ENCODE measurements at places on chromosomes 4 and X. TPM values are rescaled to one million over a fixed set of nuclear protein-coding genes. Genes with fewer than 3 reads are reported as not detected.

The NAT8L gene
- not detected for total RNA-seq

DNA sequence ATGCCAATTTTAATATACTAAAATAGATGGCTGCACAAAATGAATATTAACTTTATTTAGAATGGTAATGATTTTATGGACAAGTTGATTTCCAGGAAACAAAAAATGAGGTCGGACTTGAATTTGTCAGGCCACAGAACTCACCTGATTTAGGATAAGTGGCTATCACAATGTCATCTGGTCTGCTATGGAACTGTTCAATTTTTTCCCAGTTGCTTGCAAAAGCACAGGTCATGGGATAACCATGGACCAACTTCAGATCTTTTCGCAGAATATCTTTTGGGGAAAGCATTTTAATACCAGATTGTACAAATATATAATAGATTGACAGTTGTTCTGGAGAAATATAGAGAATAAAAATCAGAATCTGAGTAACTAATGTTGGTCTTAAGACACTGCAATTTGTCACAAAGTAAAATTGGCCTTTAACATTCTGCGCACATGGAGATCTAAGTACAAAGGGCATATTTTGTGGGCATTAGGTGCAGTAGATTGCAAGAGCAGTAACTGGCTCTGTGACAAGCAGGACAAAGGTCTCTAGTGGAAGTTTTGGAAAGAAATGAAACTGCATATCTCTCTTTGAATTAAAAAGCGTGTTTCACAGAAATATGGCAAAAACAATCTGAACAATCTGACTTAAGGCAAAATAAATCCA is 5.4 kb downstream of the SULT1B1 start:
- no peak for DNase-seq

GRCh38 chr4:20773144-20773997 is 73.1 kb downstream of the PACRGL start:
- DNase-seq = peak; percentile 61

GRCh38 chrX:44906542-44906941 is 33.6 kb downstream of the KDM6A start:
- DNase-seq = no peak

DNA sequence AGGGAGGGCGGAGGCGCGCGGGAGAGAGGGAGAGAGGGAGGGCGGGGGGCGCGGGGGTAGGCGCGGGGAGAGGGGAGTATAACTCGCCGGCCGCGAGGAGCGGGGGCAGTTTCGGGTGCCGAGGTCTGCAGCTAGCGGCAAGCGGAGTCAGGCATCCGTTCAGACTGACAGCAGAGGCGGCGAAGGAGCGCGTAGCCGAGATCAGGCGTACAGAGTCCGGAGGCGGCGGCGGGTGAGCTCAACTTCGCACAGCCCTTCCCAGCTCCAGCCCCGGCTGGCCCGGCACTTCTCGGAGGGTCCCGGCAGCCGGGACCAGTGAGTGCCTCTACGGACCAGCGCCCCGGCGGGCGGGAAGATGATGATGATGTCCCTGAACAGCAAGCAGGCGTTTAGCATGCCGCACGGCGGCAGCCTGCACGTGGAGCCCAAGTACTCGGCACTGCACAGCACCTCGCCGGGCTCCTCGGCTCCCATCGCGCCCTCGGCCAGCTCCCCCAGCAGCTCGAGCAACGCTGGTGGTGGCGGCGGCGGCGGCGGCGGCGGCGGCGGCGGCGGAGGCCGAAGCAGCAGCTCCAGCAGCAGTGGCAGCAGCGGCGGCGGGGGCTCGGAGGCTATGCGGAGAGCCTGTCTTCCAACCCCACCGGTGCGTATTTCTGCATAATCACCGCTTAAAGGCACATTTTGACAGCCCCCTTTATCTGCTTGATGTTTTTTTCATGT is at the start of gene POU4F2:
POU4F2 (plus strand) TSS at position 108 of the 720 bp plus-strand sequence; CDS start at position 356, 248 bp downstream.
- peak; percentile 4 for DNase-seq
